Activated naive CD8-positive, alpha-beta T cell treated with anti-CD3 and anti-CD28 coated beads, Interleukin-2, amount 50 U/mL, for 16 hours (primary cell): ENCODE measurements at places on chromosomes 12 and 14.

DNA sequence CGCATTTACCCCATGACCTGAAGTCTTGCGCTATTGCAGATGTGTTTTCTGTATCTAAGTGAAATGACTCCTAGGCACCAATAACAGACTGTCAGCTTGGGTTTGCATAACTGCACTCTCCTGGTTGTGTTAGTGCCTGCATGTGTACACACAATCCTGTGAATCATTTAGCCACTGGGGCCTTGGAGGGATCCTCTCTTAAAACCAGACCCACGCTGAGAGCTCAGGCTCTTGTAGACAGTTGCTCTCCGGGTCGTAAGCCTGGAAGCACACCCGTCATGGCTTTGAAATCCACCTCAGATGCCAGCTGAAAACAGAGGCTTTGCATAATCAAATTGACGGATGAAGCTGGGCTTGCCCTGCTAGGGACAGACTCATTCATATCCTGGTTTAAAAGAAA, 79.2 kb upstream of the RBM19 start:
- no peak for DNase-seq

DNA sequence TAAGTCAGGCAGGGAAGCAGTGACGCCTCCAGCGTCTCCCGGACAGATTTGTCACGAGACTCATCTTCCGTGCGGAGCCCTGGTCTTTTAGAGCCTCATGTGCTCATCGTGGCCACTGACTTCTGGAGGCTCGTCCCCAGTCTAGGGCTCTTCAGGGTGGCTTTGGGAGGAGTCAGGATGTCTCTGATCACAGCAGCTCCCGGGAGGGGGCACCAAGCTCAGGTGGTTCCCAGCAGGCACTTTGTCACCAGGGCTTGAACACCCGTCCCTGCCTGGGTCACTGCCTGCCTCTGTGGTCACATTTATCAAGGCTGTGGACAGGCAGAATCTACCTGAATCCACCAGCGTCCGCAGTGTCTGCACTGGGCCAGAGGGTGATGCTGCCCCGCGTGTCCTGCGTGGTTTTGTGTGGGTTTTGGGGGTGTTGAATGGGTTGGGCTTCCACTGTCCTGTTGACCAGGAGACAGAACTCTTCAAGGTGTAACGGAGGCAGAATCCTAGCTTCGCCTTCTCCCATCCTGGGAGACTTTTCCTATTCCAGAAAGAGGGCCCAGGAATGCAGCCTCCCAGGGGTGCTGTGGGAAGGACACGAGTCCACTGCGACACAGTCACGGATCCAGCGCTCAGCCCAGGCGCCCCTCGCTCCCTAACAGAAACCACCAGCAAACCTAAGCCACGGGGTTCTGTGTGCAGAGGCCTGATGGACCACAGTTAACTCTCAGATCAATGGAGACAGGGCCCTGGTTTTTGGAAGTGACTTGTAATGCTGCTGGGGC, 132.3 kb downstream of the ADGRD1 start:
- no peak for DNase-seq

GRCh38 chr12:129258781-129259318, 405.6 kb downstream of the GLT1D1 start:
- DNase-seq: no peak

DNA sequence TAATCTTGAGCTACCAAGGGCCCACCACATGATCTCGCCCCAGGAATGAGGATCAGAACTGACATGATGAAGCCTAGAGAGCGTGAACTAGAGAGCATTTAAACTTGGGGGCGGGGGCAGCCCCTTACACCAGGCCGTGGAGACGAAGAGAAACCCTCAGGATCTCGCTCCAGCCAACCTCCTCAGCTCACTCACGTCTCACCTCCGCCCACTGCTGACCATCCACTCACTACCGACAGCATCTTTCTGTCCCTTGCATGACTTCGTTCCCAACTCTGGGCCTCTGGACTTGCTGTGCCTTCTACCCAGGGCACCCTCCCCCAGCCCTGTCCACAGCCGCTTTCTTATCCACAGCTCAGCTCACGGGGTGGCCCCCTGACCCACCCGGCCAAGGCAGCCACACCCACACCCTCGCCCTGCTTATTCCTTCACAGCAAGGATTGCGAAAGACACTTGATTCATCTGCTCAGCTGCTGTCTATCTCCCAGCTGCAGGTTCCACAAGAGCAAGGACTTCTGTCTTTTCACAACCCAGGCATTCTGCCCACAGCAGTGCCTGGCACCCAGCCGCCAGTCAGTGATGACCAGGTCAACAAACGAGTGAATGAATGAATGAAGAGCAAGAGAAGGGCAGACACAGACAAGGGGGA, 6.4 kb downstream of the STX2 start:
- DNase-seq: no peak
